ENCODE measurements at places on chromosomes 2 and 18.

DNA sequence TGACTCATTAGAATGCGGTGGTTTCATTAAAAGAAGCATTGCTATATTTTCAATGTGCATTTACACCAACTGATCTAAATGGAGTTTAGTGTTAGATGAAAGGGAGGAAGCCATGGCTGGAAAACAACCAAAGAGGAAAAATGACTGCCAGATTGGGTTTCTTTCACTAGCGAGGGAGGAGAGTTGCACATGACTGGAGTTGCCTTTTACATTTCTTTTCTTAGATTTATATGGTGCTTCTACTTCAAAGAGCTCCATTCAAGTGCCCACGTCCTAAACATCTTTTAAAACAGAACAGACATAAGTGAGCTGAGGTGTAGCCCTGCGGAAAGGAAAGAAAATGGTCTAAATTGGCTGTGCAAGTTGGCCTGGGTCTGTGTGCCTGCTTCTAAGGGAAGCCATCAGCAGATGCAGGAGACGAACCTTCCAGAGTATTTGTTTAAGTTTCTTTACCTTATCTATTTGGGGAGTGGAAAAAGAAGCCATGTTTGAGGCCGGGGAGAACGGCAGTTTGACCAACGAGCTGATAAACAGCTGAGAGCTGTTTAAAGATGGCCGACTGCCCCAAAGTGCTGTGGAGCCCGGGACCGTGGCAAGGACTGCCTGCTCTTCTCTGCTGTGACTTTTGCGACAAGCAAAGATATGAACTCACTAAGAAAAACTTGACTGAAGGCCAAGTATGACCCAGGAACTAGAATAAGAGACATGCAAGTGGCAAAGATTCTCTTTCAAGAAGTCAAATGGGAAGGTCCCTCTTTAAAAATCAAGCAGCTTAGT lies 327.0 kb downstream of the ZNF516 start:
- DNase-seq, result no peak

GRCh38 chr18:58947136-58947732 lies 82.6 kb downstream of the ZNF532 start:
- DNase-seq, result no peak

DNA sequence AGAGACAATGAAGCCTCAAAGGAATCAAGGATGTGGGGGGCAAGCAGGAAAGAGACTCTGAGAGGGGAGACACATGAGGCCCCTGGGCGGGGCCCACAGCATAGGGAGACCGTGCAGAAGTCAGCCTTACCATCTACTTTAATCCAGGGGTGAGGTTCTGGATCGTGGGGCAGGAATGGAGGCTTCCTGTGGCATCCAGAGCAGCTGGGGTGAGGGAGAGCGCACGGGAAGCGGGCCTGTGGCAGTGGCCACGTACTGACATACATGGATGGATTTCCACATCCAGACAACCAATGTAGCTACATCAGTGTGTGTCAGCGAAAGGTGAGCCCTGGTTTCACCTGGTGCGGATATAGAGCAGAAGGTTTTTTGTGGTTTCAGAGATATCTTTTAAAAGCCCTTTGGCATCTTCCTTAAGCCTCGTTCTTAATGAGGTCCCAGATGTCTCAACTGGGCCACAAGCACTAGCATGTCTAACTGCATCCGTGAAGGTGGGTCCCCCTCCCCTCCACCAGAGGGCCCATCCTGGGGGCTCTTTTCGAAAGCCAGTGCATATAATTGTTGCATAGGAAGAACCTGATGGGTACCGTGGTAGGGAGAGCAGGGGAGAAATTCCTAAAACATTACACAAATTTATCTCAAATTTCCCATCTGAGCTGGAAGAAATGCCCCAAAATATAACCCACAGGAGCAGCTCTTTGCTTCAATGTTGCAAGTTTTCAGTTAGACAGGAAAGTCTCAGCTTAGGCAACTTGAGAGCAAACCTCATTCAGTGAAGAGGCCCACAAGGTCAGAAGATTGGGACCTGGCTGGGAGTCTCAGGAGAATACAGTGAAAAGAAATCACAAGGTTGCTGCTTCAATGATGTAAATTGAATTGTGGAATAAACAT lies 90.9 kb downstream of the SP3 start:
- no peak for DNase-seq

DNA sequence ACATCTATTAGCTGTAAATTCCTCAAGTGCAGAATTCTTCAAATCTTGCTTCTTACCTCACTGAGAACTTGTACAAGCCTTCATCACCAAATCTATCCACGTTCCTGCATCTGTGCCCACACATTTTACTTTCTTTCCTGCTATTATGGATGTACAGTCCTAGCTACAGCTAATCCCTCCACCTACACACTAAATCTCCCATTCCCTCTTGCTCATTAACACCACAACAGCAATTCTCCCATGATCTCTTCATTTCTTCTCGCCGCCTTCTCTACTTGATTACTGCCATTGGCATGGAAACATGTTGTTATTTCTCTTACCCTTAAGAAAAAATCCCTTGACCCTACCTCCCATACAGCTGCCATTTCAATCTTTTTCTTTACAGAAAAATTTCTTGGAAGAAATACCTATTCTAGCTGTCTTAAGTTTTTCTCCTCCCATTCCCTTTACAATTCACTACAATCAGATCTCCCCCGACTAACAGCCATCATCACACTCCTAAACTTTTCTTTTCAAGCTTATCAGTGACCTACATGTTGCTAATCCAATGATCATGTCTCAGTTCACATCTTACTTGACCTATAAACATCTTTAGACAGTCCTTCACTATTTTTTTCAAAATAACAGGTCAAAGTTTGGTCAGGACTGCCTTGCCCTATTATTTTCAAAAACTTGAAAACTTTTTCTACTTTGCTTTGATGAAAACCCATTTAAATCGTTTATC lies 41.0 kb downstream of the ROCK2 start:
- DNase-seq, result no peak

GRCh38 chr2:206379266-206379665 lies 64.1 kb upstream of the ADAM23 start:
- no peak for DNase-seq

GRCh38 chr2:112149866-112150435 lies 11.8 kb downstream of the FBLN7 start:
- no peak for DNase-seq

DNA sequence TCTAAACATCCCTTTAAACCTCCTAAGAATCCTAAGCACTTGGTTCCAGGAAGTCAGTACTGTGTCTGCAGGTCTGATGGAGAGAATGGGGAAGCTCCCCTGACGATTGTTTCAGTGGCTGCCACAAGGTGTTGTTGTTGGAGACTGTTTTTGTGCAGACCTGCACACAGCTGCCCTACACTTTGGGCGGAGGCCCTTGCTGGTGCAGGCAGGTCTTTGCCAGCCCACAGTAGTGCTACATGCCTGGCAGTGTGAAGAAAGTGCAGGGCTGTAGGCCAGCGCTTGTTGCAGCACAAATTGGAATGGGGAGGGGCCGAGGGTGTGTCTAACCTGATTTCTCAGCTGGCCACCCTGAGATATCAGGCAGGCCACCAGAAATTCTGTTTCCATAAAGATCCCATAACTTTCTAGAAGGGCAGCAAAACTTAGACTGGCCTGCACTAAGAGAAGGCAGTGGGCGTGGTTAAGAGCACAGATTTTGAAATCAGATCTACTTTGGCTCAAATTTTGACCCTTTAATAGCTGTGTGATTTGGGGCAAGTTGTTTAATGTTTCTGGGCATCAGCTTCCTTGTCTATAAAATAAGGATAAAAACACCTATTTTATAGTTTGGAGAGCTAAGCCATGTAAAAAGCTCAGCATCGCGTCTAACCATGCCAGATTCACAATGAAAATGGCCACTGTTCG lies 83.7 kb upstream of the SLC1A4 start:
- no peak for DNase-seq

DNA sequence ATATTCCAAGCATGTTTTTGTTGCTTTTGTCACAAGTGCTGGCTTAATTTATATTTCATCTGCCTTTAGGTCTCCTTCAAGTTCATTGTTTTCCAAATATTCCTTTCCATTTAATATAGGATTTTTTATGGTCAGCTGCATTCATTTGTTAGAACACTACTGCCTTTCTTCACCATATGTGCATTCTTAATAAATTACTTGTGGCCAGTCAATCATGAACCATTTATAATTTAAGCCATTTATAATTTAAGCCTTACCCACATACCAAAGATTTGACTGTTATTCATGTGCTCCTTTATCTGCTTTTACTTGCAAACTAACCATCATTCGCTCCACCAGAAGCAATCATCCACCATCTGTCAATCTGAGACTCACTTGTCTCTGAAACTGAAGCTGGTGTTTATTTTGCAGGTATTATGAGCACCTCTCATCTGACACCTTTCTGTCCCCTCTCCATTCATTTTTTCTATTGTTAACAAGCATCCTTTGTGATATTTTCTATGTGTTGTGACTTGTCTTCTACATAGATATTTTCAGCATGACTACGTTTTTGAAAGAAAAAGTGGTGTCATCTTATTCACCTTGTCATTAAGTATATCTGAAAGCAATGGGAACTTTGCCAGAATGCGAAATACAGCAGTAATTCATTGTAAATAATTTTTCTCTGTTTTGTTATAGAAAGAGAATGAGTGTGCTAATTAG lies 786.8 kb downstream of the KCNJ3 start:
- DNase-seq, result no peak

- no peak for DNase-seq
Observed at GRCh38 chr2:136212426-136213378, 94.8 kb upstream of the CXCR4 start.

DNA sequence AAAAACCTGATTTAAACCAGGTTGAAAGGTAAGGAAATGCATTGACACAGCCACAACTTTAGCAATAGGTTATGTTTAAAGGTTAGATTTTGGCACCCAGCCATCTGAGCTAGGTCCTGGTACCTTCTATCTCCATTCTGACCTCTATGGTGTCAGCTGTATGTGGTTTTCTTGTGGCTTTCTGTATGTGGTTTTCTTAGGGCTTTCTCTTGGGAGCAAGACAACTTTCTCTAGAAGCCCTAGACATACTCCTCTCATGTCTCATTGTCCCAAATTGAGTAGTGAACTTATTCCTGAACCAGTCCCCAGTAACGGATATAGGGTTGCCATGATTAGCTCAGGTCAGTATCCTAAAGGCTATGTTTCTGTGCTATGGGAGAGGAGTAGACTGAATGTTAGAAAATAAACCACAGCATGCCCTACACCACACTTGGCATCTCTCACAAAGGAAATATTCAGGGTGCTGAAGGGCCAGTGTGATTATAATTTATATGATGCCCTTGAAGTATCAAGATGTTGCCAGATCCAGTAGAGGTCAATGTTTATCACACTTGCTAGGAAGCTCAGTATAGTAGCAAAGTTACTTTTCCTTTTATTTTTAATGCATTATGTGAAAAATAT lies 176.1 kb downstream of the CAPN13 start:
- DNase-seq, result no peak

- DNase-seq, result no peak
Observed at GRCh38 chr2:9646196-9647030, 15.6 kb upstream of the YWHAQ start.

DNA sequence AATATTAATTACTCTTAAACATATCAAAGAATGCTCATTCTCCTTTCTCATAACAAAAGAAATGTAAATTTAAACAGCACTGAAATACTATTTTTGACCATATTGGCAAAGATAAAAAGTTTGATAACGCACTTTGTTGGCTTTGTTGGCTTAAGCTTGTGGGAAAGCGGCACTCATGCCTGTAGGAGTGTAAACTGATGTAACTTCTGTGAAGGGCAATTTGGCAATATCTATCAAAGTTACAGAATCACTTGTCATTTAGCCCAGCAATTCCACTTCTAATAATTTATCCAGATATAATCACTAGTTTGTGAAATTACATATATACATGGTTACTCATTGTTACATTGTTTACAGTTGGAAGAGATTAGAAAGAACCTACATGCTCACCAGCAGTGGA lies 311.8 kb upstream of the STON1 start:
- peak; percentile 48 for DNase-seq

DNA sequence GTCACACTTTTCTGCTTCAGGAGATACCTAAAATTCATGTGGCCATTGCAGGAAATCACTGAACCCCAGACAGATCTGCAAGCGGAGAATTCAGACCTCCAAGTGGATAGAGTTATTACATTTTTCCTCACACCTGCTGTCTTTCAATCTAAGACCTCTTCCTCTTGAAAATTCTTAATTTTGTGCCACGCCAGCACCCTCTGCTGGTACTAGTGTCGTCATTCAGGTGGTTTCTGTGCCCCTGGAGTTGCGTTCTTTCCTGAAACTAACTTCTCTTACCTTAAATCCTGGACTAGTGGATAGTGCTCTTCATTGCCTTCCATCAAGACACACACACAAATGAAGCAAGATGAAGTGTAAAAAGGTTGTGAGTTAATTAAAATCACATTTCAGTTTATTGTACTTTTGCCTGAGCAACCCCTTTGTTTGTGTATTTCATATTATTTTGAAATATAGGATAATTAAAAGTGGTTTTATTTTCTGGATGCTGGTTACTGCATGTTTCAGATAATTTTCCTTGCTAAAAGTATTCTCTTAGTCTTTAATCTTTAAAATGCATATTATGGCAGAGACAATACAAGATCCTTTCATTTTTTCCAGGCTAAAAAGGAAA lies 1.6 kb upstream of the DNER start:
- DNase-seq, result no peak

DNA sequence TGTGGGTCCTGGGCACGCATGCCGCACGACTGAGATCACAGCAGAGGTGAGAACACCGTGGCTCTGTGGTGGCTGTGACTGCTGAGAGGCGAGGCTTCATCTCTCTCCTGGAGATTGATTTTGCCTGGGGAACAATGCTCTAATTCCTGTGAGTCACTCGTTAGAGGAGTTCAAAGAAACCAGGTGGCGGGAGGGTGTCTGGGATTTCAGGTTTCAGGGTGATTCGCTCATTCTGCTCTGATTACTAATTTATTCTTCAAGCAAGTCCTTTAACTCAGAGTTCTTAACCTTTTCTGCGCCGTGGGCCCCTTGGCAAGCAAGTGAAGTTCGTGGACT lies 56.3 kb downstream of the GLI2 start:
- no peak for DNase-seq

DNA sequence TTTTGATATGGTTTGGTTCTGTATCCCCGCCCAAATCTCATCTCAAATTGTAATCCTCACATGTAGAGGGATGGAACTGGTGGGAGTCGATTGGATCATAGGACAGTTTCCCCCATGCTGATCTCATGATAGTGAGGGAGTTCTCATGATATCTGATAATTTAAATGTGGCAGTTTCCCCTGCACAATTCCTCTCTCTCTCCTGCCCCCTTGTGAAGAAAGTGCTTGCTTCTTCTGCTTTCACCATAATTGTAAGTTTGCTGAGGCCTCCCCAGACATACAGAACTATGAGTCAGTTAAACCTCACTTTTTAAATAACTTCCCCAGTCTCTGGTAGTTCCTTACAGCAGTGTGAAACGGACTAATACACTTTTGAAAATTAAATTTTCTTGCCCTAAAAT lies 12.3 kb upstream of the KCNJ3 start:
- peak; percentile 2 for DNase-seq

GRCh38 chr2:216366777-216367471 lies 5.4 kb downstream of the MARCHF4 start:
- DNase-seq, result no peak
